Astrocyte (in vitro differentiated cells and primary cell): ENCODE measurements at places on chromosomes 3 and 15. TPM values are rescaled to one million over a fixed set of nuclear protein-coding genes. Genes with fewer than 3 reads are reported as not detected.

DNA sequence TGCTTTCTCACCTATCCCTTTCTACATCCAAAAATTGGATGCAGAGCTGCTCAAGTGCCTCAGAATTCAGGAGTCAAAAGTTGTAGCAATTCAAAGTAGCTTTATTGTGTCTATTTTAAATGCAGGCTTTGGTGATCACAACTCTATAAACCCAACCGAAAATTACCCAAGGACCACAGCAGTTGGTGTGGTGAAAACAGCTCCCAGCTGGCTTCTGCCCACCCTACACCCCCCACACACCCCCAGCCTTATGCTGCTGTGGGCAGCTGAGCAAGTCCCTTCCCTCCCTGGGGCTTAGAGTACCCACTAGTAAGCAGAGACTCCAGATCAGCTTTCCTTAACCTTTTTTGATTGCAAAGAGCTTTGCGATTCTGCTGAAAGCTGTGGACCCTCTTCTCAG, 5.8 kb upstream of the HES1 start:
- no peak for DNase-seq

DNA sequence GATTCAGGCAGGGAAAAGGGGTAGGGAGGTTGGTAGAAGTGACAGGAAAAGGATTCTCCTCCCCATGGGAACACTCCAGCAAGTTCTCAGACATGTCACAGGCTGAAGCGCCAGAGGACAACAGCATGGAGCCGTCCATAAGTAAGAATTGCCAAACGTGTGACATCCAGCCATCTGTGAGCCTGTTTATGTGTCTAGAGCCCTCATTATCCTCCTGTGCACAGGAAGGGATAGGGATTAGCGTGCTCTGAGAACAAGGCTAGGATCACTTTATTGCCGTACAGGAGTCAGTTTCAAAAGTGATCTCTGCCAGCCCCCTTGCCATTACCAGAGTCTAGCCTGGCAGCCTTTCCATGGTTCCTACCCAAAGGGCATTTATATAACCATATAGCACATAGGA, 549.5 kb downstream of the NTRK3 start:
- no peak for DNase-seq

- peak; percentile 62 for DNase-seq
Observed at GRCh38 chr3:10198761-10199649, 34.3 kb downstream of the IRAK2 start.

GRCh38 chr15:63246691-63247469, 30.5 kb upstream of the APH1B start:
- peak; percentile 58 for DNase-seq

DNA sequence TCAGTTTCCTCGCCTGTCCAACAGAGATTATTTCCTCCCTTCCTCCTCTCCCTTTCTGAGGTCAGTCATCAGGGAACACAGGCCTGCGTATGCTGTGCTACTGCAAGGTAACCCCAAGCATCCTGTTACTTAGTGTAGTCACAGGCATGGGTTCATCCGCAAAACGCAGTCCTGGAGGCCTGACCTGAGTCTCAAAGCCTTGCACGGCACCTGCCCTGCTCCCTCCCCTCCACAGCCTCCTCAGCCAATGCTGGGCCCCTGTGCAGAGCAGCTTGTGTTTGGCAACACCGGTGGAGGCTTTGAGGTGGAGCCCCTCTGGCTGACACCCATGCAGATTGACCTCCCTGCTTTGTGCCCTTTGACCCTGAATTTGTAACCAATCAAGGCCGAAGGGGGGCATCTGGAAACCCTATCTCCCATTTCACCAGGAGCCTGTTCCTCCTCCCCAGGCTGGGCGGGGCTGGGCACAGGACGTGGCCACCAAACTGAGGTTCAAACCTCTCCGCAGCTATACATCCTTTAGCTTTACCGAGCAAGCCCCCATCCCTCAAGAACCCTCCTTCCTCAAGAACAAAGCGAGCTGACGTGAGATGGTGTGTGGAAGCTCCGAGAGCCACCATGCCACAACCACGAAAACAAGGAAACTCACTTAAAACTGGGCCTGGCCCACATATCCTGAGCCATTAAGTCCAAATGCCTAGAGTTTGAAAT, 21.5 kb downstream of the TKT start:
- DNase-seq, result no peak

DNA sequence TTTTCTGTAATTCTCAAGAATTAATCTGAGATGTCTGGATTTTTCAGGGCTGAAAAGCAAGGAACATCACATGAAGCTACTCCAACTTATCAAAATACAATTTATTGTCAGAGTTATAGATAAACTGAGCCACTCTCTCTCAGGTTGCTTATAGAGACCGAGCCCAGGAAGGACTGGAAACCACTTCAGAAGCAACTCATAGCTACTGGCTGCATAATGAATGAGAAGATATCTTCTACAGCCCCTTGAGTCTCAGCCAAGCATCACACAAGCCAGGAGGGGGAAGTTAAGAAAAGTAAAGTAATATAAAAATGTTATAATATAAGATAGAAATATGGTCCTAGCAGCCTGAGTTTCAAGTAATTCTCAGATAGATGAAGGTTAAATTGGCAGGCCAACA, 186.0 kb downstream of the TNIK start:
- no peak for DNase-seq

GRCh38 chr3:179967622-179968021, 69.1 kb downstream of the PEX5L start:
- peak; percentile 81 for DNase-seq

GRCh38 chr15:44194323-44195150, 534 bp downstream of the FRMD5 start:
- peak; percentile 86 for DNase-seq

- no peak for DNase-seq
Observed at GRCh38 chr15:101264911-101265641, 12.2 kb downstream of the SELENOS start.

GRCh38 chr3:40753291-40753770, 228.6 kb downstream of the ZNF621 start:
- no peak for DNase-seq

- DNase-seq, result no peak
Observed at GRCh38 chr3:152892446-152892845, 57.5 kb downstream of the P2RY1 start.

GRCh38 chr15:86526938-86527690, 447.4 kb downstream of the AGBL1 start:
- DNase-seq, result no peak

- DNase-seq, result peak; percentile 41
Observed at GRCh38 chr3:158701420-158702065, 29.1 kb upstream of the LXN start.

GRCh38 chr15:97501291-97501690, 459.2 kb upstream of the ARRDC4 start:
- no peak for DNase-seq

- DNase-seq, result peak; percentile 3
Observed at GRCh38 chr3:135106445-135106844, 311.4 kb downstream of the EPHB1 start.

- peak; percentile 50 for DNase-seq
Observed at GRCh38 chr15:92797168-92798052, 102.7 kb upstream of the CHD2 start.

CHRM5 gene
- 0.07 TPM in 1 of 2 replicates, not detected in the other for total RNA-seq

SHF gene
- 4.3 and 4.6 TPM in 2 replicates for total RNA-seq

CPEB1 gene
- total RNA-seq, result 15.4 and 18.5 TPM in 2 replicates

FSIP1 gene
- total RNA-seq, result 0.77 and 0.84 TPM in 2 replicates

SI gene
- not detected in 2 replicates for total RNA-seq

CKMT1B gene
- total RNA-seq, result 0.72 and 0.89 TPM in 2 replicates

ATP13A5 gene
- total RNA-seq, result not detected in 2 replicates

GRK7 gene
- not detected in 2 replicates for total RNA-seq

MME gene
- total RNA-seq, result 54.3 and 55.5 TPM in 2 replicates
